ENCODE measurements at places on chromosomes 4 and X.

DNA sequence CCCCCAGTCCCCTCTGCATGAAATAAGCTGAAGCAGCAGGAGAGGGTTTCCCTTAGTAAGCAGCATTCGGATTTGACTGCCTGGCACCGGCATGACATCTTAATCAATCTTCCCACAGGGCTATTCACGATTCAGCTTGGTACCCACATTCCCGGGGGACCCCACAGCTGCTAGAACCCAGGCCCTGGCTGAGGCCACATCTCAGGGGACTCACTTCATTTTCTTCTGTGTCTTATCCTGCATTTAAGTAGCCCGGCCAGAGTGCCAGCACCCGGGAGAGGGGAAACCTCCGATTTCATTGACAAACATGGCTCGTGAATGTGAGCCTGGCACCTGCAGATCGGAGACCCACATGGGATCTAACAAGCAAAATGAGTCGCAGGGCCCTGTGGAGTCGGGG lies 52.3 kb upstream of the CRMP1 start:
- no peak for DNase-seq

- peak; percentile 8 for DNase-seq
Observed at GRCh38 chrX:53831662-53832635, 145.4 kb upstream of the HUWE1 start.

- DNase-seq, result no peak
Observed at GRCh38 chr4:61198686-61199085, 1.4 kb upstream of the ADGRL3 start.

- DNase-seq, result peak; percentile 66
Observed at GRCh38 chr4:40976343-40976742, 226.6 kb downstream of the NSUN7 start.

DNA sequence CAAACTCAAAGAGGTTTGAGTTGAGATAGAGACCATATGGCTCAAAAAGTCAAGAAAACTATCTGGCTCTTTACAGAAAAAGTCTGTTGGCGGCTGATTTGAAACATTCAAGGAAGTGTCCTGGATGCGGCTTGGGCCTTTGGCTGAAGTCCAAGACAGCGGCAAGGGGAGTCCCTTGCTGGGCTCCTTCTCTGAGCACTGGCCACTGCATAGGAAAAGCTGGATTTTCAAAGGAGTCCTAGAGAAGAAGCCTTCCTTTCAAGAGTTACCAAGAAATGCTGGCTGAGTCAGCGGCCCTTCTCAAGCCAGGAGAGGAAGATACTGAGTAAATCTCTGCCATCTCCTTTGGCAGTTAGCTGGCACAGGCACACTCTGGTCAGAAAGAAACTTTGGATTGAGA lies 12.1 kb downstream of the APLN start:
- peak; percentile 67 for DNase-seq
